Brain (organoid and tissue), 16 donors: ENCODE measurements at places on chromosomes 7 and 10. TPM values are rescaled to one million over a fixed set of nuclear protein-coding genes. Genes with fewer than 3 reads are reported as not detected.

WNT8B gene
- polyA plus RNA-seq, result 0.80 TPM

DNA sequence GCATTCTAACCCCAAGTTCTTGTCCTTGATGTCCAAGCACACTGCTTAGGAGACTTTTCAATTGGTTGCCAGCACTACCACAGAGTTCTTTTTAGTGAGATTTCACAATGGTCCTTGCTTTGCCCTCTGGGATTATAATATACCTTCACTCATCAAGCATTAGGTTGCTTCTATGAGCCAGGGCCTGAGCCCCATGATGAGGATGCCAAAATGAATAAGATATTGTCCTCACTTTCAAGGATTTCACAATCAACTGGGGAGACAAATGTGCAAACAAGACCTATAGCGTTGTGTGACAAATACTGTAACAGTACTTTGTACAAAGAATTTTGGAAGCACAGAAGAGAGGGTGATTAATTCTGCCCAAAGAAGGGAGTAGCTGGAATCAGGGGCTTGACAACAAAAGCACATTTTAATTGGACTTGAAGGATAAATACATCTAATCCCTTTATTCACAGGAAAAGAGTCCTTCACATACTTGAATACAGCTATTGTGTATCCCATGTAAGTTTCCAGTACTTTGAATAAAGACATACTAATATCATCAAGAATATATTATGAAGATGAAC, 263.6 kb upstream of the LRRN3 start:
- DNase-seq, result no peak

GRCh38 chr10:74178042-74178791, 27.2 kb downstream of the ADK start:
- peak; percentile 8 for DNase-seq

- no peak for DNase-seq
These were observed 42.7 kb upstream of the RSBN1L start for GRCh38 chr7:77653572-77653971.

GRCh38 chr10:4888236-4888635, 62.2 kb downstream of the AKR1E2 start:
- no peak for DNase-seq

SEMA3C gene
- 3.3 TPM for polyA plus RNA-seq

AFAP1L2 gene
- polyA plus RNA-seq, result 7.5 TPM

DNA sequence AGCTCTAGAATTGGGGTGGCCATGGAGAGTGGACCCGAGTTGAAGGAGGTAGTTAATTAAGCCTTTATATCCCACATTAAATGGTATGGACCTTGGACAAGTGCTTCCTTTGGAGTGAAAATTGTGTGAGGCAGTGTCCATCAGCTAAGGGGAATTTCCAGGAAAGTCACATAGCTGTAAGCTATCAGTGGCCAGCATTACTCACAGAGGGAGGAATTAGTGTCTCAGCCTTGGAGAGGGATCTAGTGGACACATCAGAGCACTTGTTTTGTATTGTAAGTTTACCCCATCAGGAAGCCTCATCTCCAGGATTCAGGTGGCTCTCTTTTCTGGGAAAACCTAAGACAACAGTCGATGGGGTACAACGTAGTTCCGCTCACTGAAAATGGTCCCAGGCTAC, 416.7 kb downstream of the TFEC start:
- no peak for DNase-seq

DNA sequence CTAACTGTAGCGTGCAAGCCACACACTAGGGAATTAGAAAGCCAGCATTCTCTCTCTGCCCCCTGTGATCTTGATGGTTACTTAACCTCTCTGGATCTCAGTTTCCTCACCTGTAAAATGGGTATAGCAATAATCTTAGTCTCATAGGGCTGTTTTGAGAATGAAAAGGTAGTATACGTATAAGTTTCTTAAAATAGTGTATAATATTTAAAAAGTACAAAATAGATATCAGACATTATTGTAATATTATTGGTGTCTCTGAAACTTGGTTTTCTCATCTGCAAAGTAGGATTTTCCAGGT, 80.4 kb downstream of the CHN2 start:
- no peak for DNase-seq

DNA sequence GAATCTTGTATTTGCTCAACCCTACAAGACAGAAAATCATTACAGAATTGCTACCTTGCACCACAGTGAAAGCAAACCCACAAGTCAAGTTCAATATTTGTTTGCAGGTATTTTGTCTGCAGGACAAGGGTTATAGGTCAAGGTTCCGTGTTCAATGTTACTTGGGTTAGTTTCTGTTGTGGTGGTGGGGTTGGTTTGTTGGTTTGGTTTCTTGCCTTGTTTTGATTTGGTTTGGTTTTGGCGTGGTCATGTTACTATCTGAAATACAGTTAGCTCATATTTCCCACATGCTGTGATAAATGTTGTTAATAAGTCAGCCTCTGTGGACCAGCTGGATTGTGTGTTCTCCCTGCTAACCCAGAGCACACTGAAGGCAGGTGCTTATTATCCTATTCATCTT, 75.6 kb upstream of the INSIG1 start:
- DNase-seq, result no peak

DNA sequence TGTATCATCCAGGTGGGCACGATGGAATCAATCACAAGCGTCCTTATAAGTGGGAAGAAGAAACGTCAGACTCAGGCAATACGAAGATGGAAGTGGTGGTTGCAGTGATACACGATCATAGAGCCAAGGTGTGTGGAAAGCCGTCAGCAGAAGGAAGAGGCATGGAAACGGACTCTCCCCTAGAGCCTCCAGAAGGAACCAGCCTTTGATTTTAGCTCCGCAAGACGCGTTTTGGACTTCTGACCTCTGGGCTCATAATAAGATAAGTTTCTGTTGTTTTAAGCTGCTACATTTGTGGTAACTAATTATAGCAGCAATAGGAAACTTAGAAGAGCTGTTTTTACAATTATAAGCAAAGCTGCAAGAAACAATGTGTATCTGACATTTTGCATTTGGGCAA, 14.8 kb downstream of the FANK1 start:
- no peak for DNase-seq
